ENCODE measurements at places on chromosomes 6 and 20.

- no peak for DNase-seq
Observed at GRCh38 chr6:25579902-25580495, 72.0 kb upstream of the SCGN start.

GRCh38 chr20:47262008-47262364, 94.5 kb downstream of the ZMYND8 start:
- DNase-seq, result no peak

DNA sequence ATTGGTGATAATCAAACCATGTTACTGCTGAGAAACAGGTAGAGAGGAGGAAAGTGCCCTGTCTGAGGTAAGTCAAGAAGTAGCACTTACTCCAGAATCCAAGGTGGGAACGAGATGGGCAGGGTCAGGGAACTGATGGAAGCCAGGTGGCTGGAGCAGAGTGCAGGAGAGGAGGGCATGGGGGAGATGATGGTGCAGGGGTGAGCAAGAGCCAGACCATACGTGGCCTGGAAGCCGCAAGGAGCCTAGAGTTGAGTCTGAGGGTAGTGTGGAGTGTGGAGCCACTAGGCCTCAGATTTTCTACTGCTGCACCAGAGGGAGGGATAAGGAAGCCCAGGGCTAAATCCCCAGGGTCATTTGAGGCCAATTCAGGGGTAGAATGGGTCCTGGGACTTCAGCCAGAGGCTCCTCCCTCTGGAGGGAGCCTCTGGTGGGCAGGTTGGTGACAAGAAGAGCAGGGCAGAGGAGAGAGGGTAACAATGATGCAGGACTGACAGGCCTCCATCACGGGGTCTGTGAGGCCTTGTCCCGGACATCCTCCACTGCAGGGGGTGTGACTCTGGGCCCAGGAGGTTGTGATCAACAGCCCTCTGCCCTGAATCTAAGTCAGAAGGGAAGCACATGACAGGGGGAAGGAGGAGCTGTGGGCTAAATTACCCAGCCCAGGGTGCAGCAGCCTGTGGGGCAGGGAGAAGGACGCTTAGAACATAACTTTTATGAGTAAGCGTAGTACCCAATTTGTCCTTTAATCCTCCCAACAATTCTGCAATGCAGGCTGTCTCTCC, 28.7 kb downstream of the COX4I2 start:
- no peak for DNase-seq

DNA sequence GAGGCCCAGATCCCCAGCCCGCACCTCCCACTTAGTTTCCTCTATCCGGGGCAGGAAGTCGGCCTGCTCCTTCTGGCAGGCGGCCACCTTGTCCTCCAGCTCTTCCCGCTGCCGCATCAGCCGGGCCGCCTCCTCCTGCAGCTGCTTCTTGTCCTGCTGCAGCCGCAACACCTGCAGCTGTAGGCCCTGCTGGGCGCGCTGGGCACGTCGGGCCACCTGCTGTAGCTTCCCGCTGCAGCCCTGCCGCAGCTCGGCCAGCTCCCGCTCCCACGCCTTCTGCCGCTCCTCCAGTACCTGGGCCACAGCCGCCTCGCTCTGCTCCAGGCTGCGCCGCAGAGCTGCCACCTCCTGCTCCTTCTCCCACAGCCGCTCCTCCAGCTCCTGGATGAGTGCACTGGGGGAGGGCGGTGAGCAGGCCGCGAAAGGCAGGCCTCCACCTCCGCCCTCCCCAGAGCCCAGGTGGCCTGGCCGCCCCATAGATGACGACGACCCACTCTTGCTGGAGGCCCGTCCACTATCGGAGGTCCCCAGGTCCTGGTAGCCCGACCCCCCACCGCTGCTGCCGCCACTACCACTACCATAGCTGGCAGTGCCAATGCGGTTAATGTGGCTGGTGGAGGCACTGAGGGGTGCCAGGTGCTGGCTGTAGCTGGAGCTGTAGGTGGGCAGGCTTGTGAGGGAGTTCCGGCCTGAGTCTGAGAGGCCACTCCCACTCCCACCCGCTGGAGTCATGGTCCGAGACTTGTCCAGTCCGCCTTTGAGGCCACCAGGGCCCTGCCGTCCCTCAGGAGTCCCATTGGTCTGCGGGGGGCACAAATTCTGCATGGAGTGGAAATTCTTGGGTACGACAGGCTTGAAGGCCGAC, 6.0 kb upstream of the FASTKD5 start:
- DNase-seq, result no peak

GRCh38 chr6:42787063-42787472, 5.2 kb downstream of the BICRAL start:
- DNase-seq, result no peak

DNA sequence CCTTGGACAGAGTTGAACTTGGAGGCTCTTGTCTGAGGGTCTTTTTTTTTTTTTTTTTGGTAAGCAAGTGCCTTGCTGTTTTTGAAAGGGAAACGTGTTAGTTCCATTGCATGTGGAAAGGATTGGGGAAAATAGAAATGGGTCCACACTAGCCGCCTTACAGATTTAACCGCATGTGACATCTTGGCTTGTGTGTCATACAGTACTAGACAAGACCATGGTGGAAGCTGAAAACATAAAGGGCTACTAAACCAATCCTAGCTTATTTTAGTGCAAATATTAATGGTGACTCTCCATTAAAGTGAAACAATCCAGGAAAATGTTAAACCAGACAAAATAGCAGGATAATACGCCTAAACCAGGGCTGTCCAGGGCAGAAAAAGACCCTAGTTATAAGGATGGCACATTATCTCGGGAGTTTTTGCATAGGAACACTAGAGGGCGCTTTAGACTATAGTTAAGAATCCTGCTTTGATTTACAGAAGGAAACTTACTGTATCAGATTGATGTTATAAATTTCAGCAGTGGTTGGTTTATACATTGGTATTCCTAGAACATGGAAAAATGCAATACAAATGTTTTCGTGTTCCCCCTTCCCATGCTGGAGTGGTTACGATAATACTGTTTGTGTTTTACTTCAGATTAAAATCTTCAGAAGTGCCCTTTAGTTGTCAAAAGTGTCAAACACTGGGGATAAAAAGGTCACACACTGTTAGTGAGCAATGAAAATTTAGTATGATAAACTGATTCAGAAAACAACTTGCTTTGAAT, 59.8 kb upstream of the DEK start:
- DNase-seq, result peak; percentile 80

- DNase-seq, result peak; percentile 7
Observed at GRCh38 chr6:45896783-45897441, 118.7 kb downstream of the CLIC5 start.

GRCh38 chr20:44717986-44718385, 2.8 kb downstream of the CCN5 start:
- peak; percentile 47 for DNase-seq

DNA sequence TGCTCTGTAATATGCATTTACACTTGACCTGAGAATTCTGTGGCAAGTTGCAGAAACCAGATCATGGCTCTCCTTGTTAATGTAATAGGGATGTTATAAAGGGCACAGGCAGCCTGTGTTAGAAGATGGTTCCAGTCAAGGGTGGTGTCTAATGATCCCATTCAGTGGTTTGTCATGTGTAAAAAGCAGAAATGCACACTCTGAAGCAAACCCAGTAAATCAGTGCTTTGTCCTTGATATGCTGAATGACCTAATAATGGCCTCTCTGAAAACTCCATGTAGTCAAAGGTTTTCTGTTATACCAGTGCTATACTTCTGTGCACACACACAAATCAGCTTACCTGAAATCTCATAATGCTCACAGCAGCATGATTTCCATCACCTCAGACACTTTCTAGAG, 66.2 kb downstream of the SOBP start:
- no peak for DNase-seq

GRCh38 chr6:40252531-40253258, 318.4 kb upstream of the MOCS1 start:
- no peak for DNase-seq

Measured in ELR (cell line).